Activated CD4-positive, alpha-beta T cell treated with anti-CD3 and anti-CD28 coated beads, Interleukin-2, Interleukin-4, amounts not matched to agents 100 ng/mL and 50 ng/mL, durations not matched to agents 16 hours and 8 hours (primary cell): ENCODE measurements at places on chromosomes 1 and 21.

DNA sequence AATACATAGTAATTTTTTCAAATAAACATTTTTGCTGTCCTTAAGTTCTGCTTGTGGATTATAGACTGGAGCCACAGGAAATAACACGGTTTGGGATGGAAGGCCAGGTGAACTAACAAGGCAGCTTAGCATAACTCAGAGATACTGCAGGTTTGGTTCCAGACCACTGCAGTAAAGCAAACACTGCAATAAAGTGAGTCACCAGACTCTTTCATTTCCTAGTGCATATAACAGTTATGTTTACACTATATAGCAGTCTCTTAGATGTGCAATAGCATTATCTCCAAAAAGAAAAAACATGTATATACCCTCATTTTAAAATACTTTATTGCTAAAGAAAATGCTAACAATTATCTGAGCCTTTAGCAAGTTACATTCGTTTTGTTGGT is 22.0 kb downstream of the LRRC42 start:
- DNase-seq: no peak

DNA sequence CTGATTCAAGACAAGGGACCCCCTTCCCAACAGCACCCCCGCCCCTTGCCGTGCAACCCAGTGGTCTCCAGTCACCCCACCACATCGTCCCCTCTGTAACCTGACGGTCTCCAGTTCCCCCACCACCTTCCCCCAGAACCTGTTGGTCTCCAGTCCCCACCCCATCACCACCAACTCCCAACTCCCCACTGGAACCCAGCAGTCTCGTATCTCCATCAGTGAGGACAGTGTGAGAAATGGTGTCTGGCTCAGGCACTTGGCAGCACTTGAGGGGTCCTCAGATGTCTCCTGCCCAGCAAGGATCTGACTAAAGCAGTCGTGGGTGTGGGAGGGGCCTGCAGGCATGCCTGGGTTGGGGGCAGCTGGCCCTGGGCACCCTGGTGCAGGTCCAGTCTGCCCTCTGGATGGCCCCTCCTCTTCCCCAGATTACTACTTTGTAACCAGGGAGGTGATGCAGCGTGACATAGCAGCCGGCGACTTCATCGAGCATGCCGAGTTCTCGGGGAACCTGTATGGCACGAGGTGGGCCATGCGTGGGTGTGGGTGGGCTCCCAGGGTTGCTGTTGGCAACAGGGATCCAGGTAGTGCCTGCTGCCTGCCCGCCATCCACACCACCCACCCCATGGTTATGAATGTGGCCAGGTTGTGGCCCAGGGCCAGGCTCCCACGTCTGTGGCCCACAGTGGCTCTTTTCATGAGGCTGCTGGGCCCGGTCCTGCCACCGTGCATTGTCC is 3.1 kb upstream of the GJC2 start:
- no peak for DNase-seq

DNA sequence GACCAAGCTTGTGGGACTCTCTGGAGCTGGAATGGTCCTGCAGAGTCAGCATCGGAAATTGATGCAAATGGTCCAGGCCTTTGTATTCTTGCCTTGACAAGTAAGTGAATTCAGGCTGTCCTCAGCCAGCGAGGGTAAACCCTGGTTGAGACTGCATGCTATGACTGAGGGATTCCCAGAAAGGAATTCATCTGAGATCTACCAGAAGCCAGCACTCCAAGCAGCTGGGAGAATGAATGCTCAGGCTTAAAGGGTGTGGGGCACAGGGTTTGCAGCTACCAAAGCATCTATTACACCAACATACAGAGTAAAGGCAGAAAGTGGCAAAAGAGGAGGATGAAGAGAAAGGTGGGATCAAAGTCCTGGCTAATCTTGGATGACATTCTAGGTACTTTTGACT is 257.0 kb upstream of the LYPLAL1 start:
- DNase-seq: no peak

DNA sequence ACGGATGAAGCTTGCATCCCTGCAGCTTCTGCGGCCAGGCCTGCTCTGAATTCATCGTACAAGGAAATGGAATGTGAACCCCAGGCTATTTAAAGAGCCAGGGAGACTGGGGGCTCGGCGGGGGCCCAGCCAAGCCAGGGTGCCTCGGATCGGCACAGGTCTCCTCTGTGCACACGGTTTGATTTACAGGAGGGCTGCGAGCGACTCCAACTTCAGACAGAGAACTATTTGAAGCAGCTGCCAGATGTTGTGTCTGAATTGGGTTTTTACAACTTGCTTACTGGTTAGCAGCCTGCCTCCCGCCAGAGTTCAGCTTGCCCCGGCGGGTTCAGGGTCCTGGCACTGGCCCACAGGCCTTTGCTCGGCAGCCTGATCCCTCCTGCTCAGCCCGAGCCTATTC is 83.2 kb downstream of the SPSB1 start:
- DNase-seq: no peak
